ENCODE measurements at places on chromosomes 16 and 17. TPM values are rescaled to one million over a fixed set of nuclear protein-coding genes. Genes with fewer than 3 reads are reported as not detected.

HOXB6 gene
- 0.62 TPM for total RNA-seq

RCVRN gene
- total RNA-seq = not detected

RNF213 gene
- 297 TPM for total RNA-seq

KRTAP1-1 gene
- total RNA-seq = not detected

KCNG4 gene
- total RNA-seq = not detected

BIRC5 gene
- 48.4 TPM for total RNA-seq

TMEM88 gene
- total RNA-seq = 4.1 TPM

CCL2 gene
- not detected for total RNA-seq

TRPV3 gene
- 0.92 TPM for total RNA-seq

ADAT1 gene
- 54.0 TPM for total RNA-seq

SKA2 gene
- total RNA-seq = 62.2 TPM

SEPTIN12 gene
- total RNA-seq = not detected

NF1 gene
- total RNA-seq = 36.8 TPM

TP53TG3C gene
- not detected for total RNA-seq

TLCD3B gene
- 2.3 TPM for total RNA-seq

DLG4 gene
- total RNA-seq = 10.5 TPM

ZNF768 gene
- total RNA-seq = 17.1 TPM

TMED6 gene
- total RNA-seq = 1.9 TPM

KRT12 gene
- not detected for total RNA-seq

CPHXL2 gene
- not detected for total RNA-seq

CALB2 gene
- total RNA-seq = not detected

SHCBP1 gene
- 45.6 TPM for total RNA-seq

CD300E gene
- total RNA-seq = not detected

MPO gene
- not detected for total RNA-seq

GINS3 gene
- 22.2 TPM for total RNA-seq

DRC3 gene
- not detected for total RNA-seq

DVL2 gene
- total RNA-seq = 69.7 TPM

MYH11 gene
- not detected for total RNA-seq

KRT31 gene
- total RNA-seq = not detected

PIK3R5 gene
- 46.8 TPM for total RNA-seq

RHBDL1 gene
- 1.4 TPM for total RNA-seq
